Activated T-cell treated with anti-CD3 and anti-CD28 coated beads for 48 hours (primary cell): ENCODE measurements at places on chromosomes 12 and 14.

- DNase-seq, result no peak
Observed at GRCh38 chr12:115411121-115411520, 727.1 kb upstream of the TBX3 start.

DNA sequence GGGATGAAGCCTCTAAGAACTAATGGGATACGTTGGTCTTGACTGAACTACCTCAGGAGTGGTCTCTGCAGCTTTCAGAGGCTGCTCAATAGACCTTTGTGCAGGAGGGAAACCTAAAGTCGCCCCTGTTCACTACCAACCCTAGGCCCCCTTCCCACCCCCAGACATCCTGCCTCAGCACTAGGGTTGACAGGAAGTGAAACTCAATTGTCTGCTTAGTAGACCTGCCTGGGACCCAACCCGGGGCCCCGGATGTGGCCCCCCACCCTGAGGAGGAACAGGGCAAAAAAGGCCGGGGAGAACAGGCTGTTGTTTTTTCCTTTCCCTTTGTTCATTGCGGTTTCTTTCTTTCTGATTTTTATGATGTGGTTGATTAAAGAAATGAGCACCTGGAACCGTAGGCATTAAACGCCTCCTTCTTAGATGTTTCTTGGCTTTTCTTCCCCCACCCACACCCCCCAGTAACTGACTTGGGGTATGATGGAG lies 1.6 kb upstream of the DGKA start:
- peak; percentile 81 for DNase-seq

DNA sequence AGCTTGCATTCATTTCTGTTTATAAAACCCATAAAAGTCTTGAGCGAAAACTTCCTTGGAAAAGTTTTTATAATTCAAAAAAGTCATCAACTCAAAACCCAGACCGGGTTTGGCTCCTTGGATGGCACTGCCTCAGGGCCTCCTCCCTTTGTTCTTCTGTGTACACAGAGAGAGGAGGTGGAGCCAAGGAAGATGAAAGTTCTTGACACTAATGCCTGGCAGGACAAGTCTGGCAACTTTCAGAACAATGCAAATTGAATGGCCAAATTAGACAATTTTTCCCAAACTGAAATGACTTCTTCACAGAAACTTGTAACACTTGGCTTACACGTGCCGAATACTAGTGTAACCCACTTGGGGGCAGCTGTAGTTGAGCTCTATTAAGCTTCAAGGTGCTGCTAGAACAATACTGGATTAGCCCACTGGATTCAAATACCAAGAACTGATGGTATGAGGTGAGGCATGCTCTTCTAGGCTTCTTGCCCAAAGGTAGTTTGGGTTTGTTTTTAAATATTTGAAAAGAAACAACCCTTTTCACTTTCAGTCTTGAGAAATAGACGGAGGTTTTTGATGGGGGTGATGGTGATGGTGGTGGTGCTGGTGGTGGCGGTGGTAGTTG lies 86.6 kb upstream of the FRMD6 start:
- no peak for DNase-seq

DNA sequence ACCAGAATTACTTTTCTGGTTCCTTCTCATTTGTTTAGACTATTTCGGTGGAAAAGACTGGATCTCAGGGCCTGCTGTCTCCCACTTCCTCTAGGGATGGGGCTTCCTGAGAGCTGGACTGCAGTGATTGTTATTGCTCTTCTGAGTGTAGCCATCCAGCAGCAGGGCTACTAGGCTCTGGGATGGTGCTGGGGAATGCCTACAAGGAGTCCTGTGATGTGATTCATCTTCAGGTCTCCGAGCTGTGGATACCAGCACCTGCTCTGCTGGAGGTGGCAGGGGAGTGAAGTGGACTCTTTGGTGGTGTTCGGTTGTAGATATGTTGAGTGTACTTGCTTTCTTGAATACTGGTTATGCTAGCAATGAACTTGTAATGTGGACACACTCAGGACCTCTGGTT lies 42.7 kb downstream of the AEBP2 start:
- DNase-seq, result no peak

DNA sequence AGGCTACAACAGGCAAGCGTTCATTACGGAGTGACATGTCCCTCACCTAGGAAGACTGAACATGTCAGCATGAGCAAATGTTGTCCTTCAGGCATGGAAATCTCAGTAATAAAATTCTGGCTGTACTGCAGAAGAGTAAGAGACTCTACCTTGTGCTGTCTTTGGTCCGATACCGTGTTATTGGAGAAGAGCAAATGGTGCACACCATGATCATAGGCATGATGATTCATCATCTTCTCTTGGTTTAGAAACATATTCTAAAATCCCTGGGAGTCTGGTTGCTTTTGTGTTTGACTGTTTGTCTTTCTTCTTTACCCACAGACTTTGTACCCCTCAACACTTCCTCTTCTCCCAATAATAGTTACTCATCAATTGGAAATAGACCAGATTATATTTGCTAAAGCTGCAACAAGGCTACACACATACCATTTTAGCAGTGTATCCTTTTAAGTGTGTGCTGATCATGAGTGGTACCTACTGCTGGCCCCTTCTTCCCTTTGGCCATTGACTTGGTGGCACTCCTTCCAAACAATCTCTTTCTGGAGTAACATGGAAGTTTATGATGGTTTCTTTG lies 93.5 kb downstream of the RTN1 start:
- no peak for DNase-seq
